Stimulated activated CD8-positive, alpha-beta memory T cell treated with anti-CD3 and anti-CD28 coated beads, Interleukin-12 subunit alpha, Interleukin-12 subunit beta, amount 100 ng/mL, for 1 hour (primary cell): ENCODE measurements at places on chromosomes 3 and 15.

DNA sequence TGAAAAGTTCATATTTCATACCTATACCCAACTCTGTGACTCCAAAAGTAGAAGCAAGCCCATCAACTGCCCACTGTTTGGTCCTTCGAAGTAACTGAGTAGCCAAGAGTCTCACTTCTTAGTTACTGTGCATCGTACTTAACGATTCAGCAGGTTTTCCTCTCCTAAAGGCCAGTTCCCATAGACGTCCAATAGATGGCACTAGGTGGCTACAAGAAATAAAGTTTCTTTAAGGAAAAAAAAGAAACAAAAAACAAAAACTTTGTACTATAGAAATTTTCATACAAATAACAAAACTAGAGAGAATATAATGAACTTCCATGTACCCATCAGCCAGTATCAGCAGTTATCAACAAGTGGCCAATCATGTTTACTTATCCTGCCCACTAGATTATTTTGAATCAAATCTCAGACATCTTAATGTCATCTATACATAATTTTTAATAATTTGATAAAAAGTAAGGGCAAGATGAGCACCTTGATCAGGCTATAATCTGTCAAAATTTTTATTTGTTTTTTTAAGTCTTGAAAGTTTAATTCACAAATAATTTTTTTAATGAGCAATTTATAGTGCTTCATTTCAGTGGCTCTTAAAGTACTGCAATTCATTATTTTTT, 63.8 kb upstream of the ACP3 start:
- DNase-seq = no peak

GRCh38 chr3:16432714-16433113, 80.8 kb downstream of the RFTN1 start:
- no peak for DNase-seq

DNA sequence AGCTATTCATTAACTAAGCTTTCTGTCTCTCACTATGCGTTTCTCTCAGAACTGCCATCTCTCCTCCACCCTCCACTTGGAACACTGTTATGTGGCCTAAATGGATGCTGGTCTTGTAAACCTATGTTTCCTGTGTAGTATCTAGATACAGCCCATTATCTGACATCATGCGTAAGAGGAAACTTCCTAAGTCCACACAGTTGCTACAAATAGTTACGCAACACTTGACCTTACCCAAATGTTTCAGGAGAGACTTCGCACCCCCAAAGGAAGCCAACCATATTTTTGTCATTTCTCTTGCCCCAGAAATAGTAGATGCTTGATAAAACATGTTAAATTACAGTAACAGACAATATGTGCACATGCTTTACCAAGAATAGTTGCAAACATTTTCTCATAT, 87.2 kb upstream of the TPRG1 start:
- no peak for DNase-seq

DNA sequence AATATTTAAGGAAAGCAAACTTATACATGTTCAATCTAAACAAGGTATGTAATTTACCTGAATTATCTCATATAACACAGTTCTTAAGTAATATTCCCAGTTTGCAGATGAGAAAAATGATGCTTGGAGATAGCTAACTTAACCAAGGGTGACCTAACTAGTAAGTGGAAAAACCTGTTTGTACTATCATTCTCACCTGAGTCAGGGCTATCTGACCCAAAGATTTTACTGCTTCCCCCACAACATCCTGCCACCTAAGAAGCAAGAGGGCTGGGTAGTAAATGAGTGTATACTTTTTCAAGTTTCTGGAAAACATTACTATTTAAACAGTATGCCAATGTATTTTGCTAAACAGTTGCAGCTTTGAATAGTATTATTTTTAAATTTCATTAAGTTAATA, 10.6 kb downstream of the TP63 start:
- no peak for DNase-seq

GRCh38 chr15:77295446-77295845, 124.5 kb downstream of the PEAK1 start:
- no peak for DNase-seq

DNA sequence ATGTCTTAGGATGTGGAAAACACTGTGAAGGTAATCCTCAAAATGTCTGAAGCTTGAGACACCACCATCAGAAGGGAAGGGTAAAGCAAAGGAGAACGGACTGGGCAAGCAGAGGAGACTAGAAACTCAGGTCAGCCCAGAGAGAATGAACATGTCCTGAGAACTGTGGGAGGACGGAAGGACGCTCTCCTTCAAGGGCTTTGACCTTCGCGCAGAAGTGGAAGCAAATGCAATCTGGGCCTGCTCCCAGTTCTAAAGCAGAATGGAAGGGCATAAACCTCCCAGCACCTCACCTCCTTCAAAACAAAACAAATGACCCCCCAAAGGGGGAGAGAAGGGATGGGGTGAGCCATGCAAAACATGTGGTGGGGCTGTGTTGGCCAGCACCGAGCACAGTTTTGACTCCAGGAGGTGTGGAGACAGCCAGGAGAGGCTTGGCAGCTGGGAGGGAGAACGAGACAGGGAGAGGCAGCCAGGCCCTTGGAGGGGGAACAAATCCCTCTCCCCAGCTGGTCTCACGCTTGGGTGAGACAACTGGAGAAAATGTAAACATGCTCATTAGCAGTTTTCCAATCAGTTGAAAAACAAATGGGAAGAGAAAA, 222.4 kb upstream of the WNT5A start:
- DNase-seq = no peak

DNA sequence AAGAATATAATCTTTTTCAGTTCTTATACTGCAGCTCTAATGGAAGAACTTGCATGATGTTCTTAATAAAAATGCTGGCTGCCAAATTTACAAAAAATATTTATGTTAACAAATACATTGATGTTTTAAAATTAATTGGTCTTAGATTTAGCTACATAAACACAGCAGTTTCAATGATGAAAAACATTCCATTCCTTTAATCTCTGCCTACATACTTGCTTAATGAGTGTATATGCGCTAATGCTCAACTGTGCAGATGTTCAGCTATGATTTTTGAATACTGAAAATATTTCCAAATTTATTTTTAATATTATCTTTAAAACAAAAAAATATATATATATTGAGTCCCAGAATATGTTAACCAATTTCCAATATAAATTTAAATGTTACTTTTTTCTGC, 867.4 kb downstream of the ROBO1 start:
- DNase-seq = no peak

GRCh38 chr3:61954097-61954540, 392.7 kb downstream of the PTPRG start:
- DNase-seq = no peak

- no peak for DNase-seq
Observed at GRCh38 chr3:170766253-170766652, 103.7 kb downstream of the RPL22L1 start.
